ENCODE measurements at places on chromosomes 4 and X.

DNA sequence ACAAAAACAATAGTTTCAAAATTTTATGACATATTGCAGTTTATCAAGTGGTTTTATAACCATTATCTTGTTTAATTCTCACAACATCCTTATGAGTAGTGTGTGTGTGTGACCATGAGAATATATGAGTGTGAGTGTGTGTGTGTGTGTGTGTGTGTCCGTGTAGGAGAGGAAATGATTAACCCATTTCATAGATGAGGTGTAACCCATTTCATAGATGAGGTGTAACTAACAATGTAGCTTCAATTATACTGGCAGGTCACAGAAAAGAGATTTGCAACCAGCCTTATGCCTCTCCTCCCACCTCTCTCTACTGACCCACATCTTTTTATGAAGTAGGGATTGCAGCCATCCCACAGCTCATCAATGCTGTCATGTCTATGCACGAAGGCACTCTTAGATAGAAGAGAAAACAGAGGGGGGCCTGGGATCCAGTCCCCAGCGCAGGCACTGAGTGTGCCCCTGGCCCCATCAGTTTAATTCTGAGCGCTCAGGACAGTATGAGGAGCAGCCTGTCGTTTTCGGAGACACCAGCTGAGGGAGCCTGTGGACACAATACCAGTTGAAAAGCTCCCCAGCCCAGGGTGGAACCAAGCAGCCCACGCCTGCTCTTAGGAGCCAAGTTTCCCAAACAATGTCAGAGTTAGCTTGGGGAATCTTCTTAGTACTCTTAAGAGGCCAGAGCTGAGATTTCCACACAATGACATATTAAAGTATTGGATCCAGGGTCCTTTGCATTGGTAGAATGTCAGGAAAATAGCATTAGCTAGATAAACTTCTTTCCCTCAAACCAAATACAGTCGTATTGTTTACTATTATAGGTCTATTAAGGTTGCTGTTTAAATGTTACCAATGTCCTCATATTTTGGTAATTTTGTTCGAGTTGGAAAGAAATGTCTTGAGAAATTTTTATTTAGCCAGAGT is 88.6 kb downstream of the PALLD start:
- no peak for DNase-seq

DNA sequence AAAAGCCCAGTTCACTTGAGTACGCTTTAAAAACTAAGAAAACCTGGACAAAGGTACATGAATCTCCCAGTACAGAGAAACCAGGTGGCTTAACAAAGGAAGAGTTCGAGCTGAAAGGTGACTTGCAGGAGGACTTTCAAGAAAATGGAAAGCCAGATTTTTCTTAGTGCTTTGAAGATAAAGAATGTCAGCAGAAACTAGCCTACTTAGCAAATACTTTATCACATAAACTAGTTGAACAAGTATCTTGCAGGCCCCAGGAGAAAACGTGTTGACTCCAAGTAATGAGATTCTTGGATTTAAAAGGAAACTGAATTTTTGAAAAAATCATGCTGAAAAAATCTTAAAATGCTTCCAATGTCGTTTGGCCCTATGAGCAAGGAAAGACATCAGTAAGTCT is 26.4 kb downstream of the CDKN2AIP start:
- no peak for DNase-seq

DNA sequence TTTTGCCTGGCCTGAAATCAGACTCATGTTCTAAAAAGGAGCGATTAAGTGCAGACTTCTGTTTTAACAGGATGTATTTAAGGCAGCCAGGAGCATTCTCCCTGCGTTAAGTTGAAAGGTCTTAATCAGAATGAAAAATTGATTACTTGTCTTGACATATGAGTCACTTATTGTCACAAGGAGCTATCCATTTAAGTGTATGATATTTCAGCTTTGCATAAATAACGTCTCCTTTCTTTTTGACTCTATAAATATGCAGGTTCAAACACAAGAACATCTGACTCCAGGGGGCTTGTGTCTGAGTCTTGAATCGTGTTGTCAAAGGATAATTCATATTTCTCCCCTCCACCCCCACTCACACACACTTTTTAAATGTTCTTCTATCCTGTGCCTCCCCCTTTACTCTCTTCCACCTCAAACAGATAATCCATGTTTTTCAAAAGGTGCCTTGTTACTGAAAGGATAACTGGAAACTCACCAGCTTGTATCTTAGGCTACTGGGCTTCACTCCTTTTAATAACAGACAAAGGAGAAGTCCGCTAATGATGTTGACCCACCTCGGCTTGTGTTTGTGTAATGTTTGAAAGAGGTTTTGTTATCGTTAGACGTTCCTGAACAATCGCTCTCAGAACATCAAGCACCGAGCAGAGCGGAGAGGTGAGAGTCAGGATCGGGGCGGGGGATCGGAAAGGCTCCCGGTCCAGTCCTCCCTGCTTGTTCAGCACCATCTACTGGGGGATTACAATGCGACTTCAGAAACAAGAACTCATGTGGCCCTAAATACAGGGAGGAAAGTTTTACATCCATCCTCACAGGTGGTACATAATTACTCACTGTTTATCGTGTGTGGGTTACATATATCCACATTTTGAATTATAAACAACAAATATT is 107.5 kb upstream of the RPL34 start:
- no peak for DNase-seq

- DNase-seq, result no peak
Observed at GRCh38 chr4:30863021-30863420, 142.9 kb downstream of the PCDH7 start.

DNA sequence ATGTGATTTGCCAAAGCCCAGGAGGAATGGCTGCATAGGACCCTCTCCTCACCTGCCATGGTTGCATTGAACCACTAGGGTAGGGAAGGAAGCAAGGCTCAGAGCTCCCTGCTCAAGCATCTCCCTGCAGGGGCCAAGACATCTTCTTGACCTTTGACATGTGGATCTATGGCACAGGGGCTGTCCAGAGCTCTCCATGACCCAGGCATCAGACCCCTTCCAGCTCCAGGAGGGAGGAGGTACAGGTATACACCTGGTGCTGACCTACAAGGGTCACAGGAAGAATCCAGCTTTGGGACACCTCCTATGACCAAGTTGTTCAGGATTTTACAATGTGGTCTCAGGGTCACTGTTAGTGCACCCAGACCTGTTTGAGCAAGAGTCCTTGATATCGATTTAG is 23.2 kb upstream of the ASMTL start:
- no peak for DNase-seq
